ENCODE measurements at places on chromosomes 1 and 21.

- no peak for DNase-seq
Observed at GRCh38 chr21:45763074-45763473, 119.5 kb downstream of the PCBP3 start.

DNA sequence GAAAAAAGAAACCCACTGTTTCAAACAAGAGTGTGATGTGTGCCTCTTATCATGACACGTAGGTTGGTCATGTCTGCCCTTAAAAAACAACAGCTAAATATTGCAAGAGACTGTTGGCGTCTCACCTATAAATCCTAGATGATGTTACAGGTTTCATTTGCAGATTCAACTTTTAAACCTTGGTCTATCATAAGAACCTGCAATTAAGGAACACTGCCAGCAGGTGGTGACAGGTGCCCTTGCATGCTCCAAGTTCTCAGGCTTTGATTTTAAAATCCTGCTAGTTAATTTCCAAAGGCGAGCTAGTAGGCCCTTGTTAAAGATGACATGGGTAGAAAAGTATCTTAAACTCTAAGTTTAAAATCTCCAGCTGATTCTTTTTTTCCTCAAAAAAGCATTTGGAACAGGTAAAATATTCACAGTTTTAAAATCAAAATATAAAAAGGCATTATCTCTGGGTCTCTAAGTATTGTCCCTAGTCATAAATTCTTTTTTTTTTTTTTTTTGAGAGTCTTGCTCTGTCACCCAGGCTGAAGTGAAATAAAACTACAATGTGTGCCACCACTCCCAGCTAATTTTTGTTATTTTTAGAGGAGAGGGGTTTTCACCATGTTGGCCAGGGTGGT is 39.1 kb downstream of the CLSTN1 start:
- DNase-seq = peak; percentile 27

- DNase-seq = no peak
Observed at GRCh38 chr1:43276673-43277072, 6.9 kb downstream of the TMEM125 start.

DNA sequence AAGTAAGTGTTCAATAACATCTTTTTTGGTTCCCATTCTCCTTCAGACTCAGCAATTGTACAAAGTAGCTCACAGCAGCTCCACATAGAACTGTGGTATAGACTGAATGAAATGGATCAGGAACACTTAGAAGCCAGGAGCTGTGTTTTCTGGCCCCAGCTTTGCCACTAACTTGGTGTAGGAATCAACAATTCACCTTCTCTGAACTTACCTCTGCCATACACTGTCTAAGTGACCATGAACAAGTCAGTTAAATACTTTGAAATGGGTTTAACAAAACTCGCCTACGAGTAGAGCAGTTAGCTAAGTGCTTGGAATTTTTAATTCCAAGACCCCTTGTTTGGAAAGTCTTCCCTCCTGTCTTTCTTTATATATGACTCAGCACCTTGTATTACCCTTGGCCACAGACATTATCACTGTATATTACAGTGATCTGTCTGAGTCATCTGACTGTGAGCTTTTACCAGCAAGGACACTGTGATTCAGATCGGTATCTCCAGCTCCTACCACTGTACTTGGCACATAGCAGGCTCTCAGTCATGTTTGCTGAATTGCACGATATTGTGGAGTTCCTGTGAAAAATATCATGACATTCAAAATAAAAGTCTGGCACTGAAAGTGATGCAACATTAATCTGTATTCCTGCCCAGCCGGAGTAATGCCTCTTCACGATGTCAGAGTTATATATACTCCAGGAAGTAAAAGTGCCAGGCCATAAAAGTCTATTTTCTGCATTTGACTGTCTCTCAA is 101.7 kb upstream of the BEND5 start:
- no peak for DNase-seq

- no peak for DNase-seq
Observed at GRCh38 chr1:75133750-75134646, at the start of gene LHX8. Gene LHX8 (plus strand): TSS chr1:75134388. CDS start chr1:75136615, 2,227 bp downstream.

- DNase-seq = no peak
Observed at GRCh38 chr1:246005067-246005466, 502.0 kb downstream of the SMYD3 start.

DNA sequence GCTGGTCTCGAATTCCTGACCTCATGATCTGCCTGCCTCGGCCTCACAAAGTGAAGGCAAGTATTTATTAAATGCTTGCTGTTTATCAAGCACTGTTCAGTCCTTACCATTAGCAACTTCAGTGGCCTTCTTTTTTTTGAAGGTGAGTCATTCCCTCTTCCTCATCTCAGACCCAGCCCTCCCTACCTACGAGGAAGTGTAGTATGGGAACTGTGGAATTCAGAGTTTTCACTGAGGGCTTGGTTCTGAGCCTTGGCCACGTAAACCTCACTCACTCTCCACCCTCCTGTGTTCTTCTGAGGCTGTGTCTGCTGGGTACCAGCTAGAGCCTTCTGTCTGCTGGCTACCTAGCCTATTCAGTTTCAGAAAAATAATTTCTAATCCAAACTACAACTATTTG is 218.3 kb upstream of the SGIP1 start:
- no peak for DNase-seq

DNA sequence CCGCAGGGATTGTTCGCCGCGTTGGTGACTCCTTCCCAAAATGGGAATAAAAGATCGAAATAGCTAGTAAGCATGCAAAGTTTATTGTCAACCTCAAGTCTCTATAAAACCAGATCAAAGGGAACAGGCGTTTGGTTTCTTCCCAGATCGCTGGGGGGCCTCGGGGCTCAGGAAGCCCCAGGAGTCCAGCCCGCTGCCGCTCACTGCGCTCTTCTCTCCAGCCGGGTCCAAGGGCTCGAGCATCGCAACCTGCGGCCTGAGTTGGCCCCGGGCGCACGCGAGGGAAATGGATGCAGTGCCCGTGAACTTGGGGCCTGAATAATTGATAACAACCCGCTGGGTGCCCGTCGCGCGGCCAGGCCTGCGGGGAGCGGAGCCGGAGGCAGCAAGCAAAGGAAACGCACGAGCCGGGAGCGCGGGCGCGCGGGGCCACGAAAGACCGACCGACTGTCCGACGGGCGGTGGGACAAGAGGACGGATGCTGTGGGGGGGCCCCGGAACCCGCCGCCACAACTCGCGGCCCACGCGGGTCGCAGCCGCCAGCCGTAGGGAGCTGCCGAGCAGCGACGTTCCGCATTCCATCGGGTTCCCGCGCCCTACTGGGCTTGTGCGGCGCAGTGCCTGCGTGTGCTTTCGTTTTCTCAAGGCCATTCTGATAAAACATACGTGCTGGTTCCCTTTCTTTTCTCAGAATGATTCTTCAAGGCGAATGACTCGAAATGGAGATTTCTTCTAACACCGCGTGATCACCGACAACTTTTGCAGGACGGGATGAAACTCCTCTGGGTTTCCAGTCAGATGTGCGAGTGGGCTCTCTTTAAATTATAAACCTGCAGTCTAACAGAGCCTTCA is 14.0 kb upstream of the ALX3 start:
- no peak for DNase-seq

DNA sequence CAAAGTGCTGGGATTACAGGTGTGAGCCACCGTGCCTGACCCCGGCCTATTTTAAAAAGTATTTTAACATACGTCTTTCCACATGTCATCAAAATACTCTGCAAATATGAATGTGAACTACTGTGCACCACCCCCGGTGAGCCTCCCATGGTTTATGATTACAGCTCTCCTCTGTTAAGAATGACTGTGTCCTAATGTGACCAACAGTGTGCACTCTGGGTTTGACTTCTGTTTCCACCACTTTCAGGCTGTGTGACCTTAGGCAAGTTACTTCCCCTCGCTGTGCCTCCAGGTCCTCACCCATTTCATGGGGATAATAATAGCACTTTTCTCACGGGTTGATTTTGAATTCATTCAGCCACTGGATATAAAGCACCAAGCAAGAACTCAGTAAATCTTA is 14.7 kb downstream of the AMPD2 start:
- no peak for DNase-seq

- DNase-seq = no peak
Observed at GRCh38 chr1:41363591-41364320, 2.5 kb downstream of the FOXO6 start.

DNA sequence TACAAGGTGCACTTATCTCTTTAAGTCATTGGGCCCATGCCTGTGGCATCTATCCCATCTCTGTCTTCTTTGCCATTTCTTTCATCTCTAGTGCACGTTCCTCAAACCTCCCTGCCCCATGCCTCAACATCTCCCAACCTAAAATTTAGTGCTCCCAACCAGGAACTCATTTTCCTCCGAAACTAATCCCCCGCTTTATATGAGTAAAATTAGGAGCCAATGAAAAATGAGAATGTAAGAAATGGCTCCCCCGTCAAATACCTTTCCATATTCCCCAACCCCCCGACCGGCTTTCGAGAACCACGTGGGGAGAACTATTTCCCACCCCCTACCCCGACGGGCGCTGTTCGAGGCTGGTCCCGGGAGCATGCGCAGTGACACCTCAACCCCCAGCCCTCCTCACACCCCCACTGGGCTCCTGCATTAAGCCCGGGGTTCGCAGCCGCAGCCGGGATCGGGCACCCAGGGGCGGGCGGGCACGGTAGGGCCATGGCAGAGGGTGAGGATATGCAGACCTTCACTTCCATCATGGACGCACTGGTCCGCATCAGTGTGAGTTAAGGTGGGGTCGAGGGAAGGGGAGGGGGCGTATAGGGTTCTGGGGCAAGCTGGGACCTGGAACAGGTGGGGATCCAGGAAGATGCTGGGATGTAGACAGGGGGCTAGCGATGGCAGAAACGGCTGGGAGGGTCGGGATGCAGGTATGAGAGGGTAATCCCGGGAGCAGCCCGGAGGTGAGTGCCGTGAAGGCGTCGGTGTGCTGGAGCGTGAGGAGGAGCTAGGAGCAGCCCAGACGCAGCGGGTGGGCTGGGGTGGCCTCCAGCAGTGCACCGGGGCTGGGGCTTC is at the start of gene TRIM46:
Gene TRIM46 (plus strand): TSS at position 372 of the 846 bp plus-strand sequence. CDS start 118 bp downstream, at position 490.
- no peak for DNase-seq

- no peak for DNase-seq
Observed at GRCh38 chr1:29239142-29239541, 2.8 kb downstream of the PTPRU start.

DNA sequence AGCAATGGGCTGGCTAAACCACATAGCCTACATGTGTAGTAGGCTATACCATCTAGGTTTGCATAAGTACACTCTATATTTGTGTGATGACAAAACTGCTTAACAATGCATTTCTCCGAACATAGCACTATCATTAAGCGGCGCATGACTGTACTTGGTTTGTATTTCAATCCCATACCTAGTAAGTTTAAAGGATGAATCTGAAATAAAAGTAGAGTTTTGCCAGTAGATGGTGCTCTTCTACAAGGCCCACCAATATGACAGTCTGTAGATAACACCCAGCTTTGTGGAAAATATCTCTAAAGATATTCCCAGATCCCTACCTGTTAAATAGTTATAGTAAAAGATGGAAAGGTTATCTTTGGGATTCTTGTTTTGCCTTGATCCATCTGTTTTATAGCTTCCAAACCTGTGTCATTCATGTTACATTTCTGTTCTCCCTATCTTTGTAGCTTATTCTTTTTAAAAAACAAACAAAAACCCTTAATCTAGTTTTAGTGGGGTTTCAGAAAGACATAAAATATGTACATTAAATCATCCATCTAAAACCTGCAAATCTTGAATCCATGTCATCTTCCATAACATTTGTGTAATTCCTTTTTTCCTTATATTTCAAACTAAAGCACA is 33.9 kb upstream of the ASPM start:
- no peak for DNase-seq

- DNase-seq = no peak
Observed at GRCh38 chr1:180805316-180805715, 107.4 kb upstream of the KIAA1614 start.

- DNase-seq = no peak
Observed at GRCh38 chr21:43932005-43932404, 67.0 kb downstream of the AGPAT3 start.

GRCh38 chr1:105865546-105865945 is 1190.9 kb upstream of the PRMT6 start:
- DNase-seq = no peak

- no peak for DNase-seq
Observed at GRCh38 chr1:10765734-10766478, 30.5 kb downstream of the CASZ1 start.

- no peak for DNase-seq
Observed at GRCh38 chr1:204468766-204469302, 25.8 kb downstream of the PIK3C2B start.

GRCh38 chr1:182259229-182259872 is 132.2 kb downstream of the GLUL start:
- DNase-seq = no peak

DNA sequence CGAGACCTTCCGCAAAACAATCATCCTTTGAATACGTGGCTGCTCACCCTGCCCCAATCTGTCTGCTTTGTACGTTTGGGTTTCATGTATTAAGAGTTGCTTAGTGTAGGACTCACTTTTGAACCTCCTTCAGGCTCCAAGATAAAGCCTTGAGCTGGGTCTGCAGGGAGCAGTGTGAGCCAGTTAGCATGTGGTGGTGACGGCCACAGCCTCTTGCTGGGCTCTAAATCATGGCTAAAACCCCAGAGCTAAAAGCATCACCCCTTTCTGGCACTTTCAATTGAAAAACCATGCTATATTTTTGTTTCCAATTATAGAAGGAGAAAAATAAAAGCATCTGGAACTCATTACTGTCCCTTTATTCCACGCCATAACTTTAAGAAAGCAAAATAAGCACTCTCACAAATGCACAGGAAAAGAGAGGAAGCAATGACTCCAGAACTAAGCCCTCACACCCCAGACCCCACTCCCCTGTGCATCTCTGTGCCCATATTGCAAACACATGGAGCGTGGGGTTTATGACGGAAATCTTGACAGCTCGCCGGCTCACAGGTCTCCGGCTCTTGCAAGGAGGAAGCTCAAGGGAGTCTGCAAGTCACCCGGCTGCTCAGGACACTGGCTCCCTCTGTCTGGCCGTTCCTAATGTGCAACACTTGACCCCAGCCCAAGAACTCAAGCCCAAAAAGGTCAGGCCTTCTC is 135.5 kb downstream of the MIS18A start:
- DNase-seq = no peak

DNA sequence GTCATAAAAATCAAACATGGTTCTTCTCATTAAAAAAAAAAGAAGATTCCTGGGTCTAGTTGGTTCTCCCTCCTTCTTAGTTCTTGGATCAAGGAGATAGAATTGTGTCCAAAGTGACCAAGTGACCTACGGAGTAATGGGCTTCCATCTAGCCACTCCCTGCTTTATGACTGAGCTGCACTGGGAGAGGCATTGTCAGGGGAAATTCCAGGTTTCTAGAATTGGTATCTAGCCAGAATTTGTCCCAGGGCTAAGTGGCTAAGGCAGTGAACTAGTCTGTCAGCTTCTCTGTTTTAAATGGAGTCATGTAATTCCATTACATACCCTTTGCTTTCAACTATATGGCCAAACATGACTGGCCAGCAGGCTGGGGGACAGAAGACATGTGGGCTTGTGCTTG is 40.1 kb upstream of the ERG start:
- no peak for DNase-seq

DNA sequence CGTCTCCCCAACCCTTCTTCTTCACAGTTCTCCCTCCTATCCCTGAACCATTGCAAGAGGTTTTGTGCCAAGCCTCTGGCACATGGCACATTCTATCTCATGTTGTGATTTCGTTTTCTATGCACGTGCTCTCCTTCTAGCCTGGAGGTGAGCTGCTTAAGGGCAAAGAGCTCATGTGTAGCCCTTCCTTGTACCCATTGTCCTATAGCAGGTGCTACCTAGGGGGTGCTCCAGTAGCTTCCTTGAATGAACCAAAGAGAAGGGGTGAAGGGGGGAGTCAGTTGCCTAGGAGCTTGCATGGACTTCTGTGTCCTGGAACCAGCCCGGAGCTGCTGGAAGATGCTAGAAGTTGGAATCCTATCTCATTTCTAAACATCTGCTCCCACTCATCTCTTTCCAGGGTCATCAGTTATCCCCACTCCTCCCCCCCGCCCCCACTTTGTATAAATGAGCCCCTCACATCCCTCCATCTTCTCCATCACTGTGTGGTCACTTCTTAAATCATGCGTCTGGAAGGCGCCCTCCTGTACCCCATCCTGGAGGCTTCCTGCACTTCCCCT is 535 bp upstream of the DISC1 start:
- DNase-seq = no peak

Data from activated CD4-positive, CD25-positive, alpha-beta regulatory T cell (primary cell).